ENCODE measurements at places on chromosomes 1 and 21.
A peak's percentile ranks its signal among the peaks of the same experiment; 100 is the strongest.

DNA sequence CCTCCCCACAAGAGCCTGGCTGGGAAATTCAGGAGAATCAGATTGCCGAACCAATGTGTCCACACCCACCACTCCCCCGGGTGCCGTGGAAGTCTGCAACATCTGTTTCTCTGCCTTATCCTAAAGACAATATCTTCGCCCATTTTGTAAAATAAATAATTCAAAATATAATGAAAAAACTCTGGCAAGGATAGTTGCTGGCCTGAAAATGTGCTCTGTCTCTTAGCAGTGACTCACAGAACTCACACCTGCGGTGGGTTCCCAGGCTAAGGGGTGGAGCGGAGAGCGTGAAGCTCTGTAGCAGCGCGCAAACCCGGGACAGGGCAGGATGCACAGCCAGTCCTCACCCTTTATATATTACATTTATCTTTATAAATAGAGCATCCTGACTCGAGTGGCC is 99.9 kb downstream of the COLGALT2 start:
- DNase-seq, result no peak

- no peak for DNase-seq
Measured at GRCh38 chr1:4298361-4299083, 355.9 kb upstream of the AJAP1 start.

- DNase-seq, result no peak
Measured at GRCh38 chr21:24727803-24728440, 879.4 kb downstream of the MRPL39 start.

GRCh38 chr1:150472601-150473200 is 14.5 kb upstream of the TARS2 start:
- no peak for DNase-seq

- DNase-seq, result no peak
Measured at GRCh38 chr1:209607795-209608178, 24.3 kb downstream of the CAMK1G start.

DNA sequence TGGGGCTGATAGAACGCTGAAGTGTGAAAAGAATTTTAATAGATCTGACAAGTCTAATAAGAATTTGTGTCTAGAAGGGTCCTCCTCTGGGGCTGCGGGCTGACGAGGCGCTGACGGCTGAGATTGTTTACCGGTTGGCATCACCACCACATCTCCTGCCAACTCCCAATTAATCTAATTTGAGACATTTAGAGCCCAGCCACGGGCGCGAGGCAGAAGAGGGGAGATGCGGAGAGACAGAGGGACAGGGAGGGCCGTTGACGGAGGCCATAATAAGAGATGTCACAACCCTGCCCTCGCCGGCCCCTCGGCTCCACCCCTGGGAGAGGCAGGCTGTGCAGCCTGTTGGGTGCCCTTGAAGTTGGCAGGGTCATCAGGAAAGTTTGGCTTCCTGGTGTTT is 109.3 kb downstream of the PAX7 start:
- DNase-seq, result no peak

DNA sequence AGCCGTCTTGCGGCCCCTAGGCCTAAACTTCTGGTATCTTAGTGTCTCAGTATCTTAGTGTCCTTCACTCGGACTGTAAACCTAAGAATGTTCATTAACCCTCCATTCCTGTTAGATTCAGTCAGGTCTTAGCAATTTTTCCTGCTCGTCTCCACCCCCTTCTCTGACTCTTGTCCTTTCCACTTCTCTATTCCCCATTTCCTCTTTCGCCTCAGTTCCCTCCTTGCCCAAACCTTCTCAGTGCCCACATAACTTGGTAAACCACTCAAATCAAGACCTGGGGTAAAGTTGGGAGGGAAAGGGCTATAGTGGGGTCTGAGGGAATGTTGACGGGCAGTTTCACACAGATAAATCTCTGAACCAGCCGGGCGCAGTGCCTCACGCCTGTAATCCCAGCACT is 726 bp upstream of the FCER1G start:
- DNase-seq, result no peak

DNA sequence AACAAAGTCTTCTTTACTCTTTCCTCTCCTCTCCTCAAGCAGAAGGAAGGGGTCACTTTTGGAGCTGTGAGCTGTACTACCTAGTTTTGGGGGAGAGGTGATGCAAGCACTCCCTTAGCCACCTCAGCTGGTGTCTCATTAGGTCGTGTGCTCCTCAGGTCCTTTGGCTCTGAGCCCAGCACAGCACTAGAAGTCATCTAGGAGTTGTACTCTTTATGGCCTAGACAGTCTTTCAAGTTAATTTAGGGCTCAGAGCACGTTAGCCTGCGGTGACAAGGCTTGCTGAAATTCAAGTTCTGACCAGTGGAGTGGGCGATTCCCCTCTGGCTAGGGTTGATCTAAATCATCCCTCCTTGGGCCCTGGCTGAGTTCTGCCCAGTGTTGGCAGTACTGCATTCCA is 48.0 kb upstream of the WDR26 start:
- no peak for DNase-seq

DNA sequence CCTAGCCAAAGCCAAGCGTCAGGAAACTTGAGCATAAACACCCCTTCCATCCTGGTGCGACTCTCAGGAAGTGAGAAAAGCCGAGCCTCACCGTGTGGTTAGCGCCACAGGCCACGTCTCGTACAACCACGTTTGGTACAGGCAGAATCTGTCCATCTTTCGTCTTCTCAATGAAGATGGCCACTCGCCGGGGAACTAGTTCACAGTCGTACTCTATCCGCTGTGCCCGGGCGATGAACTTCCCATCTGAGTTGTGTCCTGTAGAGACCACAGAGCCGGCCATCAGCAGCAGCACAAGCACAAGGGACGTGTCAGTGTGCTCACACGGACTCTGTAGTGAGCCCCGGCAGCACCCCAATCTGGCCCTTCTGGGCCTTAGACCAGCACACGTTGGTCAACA is 23.1 kb downstream of the RCC2 start:
- no peak for DNase-seq

GRCh38 chr1:152497273-152497672 is 13.3 kb upstream of the LCE5A start:
- no peak for DNase-seq

DNA sequence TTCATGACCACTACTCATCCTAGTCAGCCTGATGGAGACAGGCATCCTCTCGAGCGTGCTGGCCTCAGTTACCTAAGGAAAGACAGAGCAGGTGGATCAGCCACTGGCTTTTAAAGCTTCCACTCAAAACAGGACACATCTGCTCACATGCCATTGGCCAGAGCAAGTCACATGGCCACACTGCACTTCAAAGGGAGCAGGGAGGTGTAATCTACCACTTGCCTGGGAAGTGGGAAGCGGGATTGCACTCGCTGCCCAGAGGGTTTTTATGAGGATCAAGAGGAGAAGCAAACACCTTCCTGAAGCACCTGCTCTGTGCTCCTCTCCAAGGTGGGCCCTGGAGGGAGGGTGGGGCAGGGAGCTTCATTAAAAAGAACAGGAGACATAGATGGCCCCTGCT is 108.0 kb downstream of the TAS1R2 start:
- DNase-seq, result no peak

GRCh38 chr1:97091679-97092078 is 370.1 kb downstream of the PTBP2 start:
- DNase-seq, result no peak

DNA sequence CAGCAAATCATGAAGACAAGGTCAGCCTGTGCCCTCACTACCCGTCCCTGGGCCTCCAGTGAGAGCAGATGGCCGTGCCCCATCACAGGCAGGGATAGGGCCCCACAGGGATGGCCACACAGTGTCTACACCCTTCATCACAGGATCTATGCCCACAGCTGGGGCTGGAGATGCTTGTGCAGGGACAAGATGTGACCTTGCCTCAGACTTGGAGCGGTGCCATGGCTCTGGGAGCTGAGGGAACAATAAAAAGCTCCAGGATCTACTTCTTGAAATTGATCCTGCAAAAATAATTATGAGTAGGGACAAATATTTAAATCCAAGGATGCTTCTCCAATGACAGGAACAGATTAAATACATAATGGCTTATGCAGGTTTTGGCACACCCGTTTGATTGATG is 25.4 kb upstream of the TCEA3 start:
- DNase-seq, result no peak

- DNase-seq, result peak; percentile 75
Measured at GRCh38 chr1:51519865-51520699, 1.0 kb upstream of the EPS15 start.

- no peak for DNase-seq
Measured at GRCh38 chr1:225534135-225534534, 106.3 kb upstream of the LBR start.

DNA sequence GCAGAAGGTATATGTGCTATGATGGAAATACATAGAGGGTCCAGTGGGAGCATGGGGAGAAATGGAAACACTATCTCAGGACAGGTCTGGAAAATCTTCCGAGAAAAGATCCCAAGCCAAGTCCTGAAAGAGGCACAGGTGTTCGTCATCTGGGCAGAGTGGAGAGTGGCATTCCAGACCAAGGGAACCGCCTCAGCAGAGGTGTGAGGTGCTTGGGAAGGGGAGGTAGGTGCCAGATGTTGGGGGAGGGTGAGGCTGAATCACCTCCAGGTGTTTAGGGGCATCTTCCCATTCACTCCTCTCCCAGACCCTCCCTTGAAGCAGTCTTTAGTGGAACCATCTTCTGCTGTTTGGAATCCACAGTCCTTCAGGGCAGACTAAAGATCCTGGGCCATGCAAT is 23.5 kb upstream of the LRRN2 start:
- DNase-seq, result no peak

- DNase-seq, result peak; percentile 35
Measured at GRCh38 chr1:63987014-63987627, 213.3 kb downstream of the ROR1 start.

- DNase-seq, result no peak
Measured at GRCh38 chr1:226722901-226723656, 16.0 kb downstream of the ITPKB start.

DNA sequence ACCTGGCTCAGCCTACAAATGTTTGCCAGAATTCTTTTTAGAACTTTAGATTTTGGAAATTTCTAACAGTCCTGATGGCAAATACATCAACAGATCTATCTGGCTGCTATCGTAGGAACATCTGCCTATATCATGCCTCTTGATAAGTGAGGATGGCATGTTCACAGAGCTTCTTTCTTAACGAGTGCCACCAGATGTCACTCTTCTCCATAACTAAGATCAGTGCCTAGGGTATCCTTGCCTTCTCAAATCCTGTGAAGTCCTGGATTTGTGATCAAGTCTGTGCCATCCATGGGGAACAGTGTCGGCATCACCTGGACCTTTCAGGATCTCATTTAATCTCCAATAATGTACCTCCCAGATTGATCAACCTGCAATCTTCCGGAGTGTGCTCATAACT is 36.5 kb upstream of the CD5L start:
- peak; percentile 38 for DNase-seq
